Lower lobe of right lung (tissue), 2 donors: ENCODE measurements at places on chromosomes 11 and 22.

DNA sequence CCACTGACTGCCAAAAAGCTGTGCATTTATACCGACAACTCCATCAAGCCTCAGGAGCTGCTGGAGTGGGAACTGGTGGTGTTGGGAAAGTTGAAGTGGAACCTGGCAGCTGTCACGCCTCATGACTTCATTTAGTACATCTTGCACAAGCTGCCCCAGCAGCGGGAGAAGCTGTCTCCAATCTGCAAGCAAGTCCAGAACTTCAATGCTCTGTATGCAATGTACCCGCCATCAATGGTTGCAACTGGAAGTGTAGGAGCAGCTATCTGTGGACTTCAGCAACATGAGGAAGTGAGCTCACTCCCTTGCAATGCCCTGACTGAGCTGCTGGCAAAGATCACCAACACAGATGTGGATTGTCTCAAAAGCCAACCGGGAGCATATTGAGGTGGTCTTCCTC lies at the start of gene SLC22A25:
Gene SLC22A25, minus strand, starts transcription at position 67 of the 400 bp plus-strand sequence. CDS start 13,947 bp downstream, outside the sequence.
- DNase-seq, result peak; percentile 55

DNA sequence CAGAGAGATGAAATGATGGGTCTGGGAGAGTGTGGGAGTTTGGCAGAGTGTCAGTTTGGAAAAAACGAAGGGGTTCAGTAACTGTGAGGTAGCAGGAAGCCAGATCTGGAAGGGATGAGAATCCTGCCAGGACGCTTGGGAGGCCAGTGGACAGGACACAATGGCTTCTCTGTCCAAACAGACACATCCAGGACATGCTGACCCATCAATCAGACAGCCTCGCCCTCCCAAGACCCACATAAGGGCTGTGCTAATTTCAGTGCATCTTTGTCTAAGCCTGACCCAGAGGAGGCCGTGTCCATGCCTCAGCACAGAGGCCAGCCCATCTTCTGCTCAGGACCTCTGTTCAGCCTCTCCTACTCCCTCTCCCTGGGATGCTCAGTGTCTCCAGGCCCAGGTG lies 576.5 kb upstream of the B3GAT1 start:
- DNase-seq, result no peak

DNA sequence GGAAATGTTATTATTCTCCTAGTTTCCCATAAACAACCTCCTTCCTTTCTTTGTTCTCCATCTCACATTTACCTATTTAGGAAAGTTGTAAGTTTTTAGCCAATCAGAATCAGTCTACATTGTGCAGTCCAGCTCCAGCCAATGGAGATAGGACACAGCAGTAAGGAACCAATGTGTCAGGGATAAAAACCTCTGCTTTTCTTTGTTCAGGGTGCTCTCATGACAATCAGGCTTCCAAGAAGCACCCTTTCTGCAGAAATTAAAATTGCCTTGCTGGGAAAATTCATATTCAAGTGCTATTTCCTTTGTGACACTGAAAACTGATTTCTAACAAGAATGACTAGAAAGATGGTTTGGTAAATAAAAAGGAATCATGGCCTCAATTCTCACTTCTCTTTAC lies 14.6 kb downstream of the SCGB2A1 start:
- no peak for DNase-seq

GRCh38 chr11:45233121-45233803 lies 52.9 kb downstream of the SYT13 start:
- DNase-seq, result peak; percentile 74

DNA sequence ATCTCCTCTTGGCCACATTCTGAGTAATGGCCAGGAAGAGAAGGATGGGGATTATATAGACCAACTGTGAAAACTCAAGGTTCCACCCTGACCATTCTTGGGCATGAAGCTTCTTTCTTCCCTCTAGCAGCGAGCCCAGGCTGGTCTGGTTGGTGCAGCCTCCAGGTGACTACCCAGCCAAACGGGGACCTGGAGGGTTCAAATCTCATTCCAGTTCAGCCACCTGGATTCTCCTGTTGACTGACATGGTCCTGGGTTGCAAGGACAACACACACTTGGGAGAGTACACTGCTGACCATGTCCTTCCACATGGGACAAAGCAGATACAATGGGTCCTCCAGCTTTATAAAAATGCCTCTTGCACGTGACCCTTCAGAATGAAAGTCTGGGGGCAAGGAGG lies 67.0 kb downstream of the SHANK2 start:
- no peak for DNase-seq

DNA sequence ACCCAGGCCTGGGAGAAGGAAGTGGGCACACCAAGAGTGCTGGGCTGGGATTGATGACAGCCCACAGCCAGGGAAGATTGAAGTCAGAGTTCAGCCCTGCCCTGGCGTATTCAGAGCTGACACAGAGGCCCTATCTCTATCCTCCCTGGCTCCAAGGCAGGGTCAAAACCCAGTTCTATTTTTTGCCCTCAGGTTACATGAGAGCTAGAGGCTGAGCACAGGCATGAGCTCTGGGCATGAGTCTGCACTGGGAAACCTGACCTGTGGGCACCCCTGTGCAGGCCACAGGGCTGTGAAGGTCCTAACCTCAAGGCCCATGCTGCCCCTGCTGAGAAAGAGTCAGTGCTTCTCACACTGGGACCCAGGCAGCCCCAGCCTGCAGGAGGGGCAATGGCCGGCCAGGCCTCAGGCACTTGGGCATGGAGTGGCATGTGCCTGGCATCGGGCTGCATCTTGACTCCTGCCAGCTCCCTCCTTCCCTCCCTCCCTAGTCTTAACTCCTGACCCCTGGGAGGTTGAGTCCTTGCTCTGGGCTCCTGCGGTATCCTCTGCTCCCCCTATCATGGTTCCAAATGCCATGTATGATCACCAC lies 5.4 kb downstream of the SLC35E4 start:
- no peak for DNase-seq

DNA sequence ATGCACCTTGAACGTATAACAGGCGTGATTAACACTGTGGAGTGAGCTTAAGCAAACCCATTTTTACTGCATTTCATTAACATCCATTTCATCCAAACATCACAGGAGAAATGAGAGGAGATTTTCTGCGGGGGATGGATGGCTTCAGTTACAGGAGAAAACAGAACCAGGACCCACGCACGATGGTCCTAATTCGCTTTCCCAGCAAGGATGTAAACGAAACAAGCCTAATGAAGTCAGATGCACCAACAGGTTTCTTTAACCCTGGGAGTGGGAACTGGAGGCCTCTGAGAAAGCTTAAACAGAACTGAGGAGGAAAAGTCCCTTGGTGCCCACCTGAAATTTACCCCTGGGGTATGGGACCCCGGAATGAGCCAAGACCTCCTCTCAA lies 2.7 kb downstream of the CADM1 start:
- DNase-seq, result no peak

GRCh38 chr22:41822317-41823057 lies 10.4 kb upstream of the SREBF2 start:
- DNase-seq, result no peak

DNA sequence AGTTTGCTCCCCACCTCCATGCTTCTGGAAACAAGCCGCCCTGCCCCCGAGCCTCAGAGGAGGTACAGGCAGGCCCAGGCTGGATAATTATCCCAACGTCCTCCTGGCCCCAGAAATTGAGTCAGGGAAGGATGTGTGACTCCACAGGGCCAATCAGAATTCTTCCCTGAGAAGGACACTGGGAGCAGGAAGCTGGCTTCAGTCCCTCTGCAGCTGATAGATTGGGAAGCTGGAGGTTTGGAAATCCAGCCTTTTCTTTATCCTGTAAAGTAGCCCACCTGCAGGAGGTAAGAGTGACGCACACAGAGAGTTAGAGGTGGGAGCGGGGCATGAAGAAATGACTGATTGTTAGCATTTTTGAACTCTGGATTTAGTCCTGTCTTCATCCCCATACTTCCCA lies 97.5 kb upstream of the CD82 start:
- DNase-seq, result no peak

GRCh38 chr11:68841718-68842426 lies at the start of gene CPT1A:
TSS of gene CPT1A (minus strand) at chr11:68841916. CDS start at chr11:68815474, 26,442 bp downstream.
- peak; percentile 86 for DNase-seq

DNA sequence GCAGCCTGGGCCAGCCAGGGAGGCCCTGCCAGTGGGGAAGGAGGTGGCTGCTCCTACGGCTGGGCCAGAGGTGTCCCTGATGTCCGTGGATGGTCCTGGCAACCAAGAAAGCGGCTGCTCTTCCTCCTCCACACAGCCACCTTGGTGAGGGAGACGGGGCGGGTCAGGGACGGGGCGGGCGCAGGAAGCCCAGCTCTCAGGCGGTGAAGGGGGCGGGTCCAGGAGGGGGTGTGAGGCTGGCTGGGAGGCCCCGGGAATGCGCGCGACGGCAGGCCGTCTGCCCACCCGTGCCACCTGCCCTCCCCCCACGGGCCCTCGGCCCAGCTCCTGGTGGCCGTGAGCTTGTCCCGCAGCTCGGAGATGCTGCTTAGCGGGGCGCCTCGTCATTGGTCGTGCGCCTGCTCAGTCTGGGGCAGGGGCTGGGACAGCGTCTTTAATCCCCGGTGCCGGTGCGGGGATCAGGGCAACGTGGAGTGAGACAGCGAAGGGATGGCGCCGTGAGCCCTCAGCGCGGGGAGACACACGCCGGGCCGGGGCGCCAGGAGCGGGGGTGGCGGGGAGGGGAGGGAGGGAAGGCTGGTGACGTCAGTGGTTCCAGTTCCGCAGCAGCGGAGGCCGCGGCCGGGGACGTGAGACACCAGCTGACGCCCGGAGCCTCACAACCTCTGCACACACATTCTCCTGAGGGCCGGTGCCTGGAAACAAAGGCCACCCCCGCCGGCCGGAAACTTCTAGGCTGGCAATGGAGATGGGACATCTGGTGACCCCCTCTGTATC lies 6.7 kb upstream of the BRSK2 start:
- DNase-seq, result peak; percentile 91

- DNase-seq, result no peak
These were observed 7.7 kb downstream of the CCS start for GRCh38 chr11:66600631-66601233.

DNA sequence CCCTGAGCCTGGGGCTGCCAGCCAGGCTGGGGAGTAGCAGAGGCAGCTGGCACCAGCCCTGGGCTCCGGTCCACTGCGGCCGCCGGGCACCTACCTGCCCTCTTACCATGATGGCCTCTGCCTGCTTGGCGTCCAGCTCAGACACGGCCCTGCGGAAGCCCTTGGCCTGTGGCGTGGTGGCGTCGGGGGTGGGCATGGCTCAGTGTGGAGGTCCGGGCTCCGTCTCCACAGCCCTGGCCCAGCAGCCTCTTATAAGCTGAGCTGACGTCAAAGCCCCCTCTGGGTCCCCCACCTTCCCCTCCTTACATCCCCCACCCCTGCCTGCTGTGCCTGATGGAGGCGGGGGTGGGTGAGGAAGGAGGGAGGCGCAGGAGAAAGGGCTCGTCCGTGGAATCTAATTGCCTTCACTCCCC lies at the start of gene TH:
Gene TH, minus strand, starts transcription at position 225 of the 413 bp plus-strand sequence. Its CDS starts 29 bp downstream, at position 196.
- DNase-seq, result no peak

DNA sequence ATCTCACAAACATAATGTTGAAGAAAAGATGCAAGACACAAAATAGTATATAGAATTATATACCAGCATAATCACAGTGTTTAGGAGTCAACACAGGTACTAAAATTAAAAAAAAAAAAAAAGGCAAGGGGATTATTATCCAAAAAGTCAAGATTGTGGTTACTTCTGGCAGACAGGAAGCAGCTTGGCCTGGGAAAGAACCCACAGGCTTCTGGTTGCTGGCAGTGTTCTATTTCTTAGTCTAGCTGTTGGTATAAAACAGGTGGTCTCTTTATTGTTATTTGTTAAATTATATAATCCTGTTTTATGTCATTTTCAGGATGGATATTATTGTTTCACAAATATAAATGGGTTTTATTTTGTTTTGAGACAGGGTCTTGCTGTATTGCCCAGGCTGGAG lies 54.0 kb downstream of the C11orf58 start:
- DNase-seq, result no peak

DNA sequence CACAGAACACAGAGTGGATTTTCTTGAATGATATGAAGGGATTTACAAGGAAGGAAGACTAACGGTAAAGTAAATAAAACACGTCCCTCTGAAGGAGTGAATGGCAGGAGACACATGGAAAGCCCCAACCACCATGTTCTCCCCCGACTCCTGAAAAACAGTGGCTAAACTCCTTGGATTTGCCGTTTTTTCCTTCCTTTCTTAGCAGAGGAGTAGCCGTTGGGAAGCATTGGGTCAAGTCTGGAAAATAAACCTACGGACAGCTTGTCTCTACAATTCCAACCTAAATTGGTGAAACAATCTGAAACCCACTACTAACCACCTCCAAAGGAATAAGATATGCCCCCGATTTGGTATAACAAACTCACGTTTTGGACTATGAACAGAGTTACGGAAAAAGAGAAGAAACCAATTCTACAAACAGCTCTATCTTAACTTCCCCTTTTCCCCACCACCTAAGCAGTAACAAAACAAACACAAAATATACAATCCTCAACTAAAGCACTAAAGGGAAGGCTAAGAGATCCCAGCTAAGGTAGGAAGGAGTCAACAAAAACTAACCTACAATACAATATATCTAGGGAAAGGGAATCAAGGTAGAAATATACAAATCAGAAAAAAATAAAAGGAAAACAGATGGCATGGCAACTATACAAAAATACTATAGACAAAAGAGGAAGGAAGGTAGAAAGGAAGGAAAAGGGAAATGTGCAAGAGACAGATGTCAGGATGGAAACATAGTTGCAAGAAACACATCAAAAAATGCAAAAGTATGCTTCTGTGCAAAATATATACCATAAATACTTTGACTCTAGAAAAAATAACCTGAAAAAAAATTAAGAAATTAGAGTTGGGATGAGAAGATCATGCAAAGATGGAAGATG lies 43.8 kb upstream of the LYVE1 start:
- DNase-seq, result no peak

DNA sequence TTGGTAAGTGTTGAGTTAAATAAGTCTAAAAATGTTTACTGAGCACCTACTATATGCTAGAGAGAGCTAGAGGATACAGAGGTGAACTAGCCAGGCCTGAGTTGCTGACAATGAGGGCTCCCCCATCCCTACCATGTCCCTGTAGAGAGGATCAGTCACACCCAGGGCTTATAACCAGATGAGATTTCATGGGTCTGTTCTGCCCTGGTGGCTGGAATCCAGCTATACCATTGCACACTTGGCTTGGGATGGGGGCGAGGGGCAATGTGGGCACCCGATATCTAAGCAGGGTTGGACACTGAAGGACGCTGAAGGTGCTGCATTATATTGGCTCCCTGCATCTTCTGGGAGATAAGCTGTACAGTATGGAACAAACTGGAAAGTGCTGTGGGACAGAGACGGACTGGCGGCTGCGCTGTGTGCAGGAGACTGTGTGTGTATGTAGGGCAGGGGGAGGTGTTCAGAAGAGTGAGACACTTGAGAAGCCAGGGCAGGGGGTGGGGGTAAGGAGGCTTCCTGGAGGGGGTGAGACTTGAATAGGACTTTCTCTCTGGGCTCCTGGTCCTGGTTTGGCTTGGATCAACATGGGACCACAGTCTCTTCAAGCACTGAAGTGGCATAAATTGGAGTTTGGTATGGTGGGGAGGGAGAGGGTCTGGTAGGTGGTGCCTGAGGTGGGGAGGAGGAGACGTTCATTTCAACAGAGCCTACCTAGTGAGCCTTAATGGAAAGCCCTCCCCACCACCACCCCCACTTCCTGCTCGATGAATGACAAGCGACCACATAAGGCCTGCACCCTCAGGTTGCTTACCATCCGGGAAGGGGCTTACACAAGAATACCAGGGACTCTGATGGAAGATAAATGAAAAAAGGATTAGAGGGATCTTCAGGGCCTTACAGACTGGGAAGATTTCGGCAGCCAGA lies 1.8 kb downstream of the CD82 start:
- no peak for DNase-seq
